ENCODE measurements at places on chromosomes 2 and 18.

DNA sequence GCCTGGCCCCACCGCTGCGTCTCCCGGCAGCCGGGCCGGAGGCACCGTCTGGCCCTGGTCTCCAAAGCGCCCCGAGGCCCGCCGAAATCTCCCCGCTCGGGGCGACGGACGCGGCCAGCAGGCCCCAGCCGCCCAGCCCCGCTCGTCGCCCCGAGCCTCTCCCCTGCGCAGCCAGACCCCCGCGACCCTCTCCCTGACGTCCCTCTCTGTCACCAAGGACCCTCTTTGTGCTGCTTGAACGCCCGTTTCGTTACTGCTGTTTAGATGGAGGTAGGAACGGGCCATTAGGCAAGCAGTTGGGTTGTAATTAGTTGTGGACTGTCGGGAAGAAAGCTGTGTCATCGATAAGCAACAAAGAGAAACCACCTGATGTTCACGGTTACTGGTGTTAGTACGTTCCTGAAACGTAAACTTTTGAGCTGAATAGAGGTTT lies 686 bp downstream of the UBXN4 start:
- DNase-seq, result no peak

DNA sequence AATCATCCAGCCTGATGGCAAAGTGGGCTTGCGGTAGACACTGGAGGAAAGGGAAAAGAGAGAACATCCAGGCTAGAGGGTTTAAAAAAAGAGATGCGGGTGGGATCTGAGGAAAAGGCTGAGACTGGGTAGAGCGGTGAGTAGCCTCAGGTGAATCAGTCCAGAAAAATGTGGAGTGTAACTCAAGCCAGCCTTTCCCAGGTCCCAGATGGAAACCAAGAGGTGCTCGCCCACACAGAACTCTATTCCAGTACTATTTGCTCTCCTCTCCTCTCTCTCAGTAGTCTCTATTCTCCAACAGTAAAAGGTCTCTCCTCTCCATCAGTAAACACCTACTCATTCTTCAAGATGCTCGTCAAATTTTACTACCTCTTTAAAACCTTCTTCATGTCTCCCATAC lies 38.3 kb upstream of the NRP2 start:
- DNase-seq, result no peak

DNA sequence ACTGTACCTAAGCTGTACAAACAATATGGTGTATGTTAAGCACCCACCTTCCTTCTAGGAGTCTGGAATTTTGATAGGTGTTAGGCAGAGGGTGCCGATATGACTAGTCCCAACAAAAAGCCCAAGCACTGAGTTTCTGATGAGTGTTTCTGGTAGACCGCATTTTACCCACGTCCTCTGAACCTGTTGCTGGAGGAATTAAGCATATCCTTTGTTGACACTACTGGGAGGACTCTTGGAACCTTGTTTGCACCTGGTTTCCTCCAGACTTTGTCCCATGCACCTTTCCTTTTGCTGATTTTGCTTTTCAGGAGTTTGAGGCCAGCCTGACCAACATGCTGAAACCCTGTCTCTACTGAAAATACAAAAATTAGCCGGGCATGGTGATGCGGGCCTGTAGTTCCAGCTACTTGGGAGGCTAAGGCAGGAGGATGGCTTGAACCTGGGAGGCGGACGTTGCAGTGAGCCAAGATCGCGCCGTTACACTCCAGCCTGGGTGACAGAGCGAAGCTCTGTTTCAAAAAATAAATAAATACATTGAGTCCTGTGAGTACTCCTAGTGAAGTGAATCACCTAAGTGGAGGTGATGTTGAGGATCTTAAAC lies 11.4 kb upstream of the SPAST start:
- no peak for DNase-seq

- DNase-seq, result no peak
Observed at GRCh38 chr2:180456801-180457200, 449.7 kb upstream of the CWC22 start.

- no peak for DNase-seq
Observed at GRCh38 chr2:54722641-54723040, 821 bp upstream of the EML6 start.

DNA sequence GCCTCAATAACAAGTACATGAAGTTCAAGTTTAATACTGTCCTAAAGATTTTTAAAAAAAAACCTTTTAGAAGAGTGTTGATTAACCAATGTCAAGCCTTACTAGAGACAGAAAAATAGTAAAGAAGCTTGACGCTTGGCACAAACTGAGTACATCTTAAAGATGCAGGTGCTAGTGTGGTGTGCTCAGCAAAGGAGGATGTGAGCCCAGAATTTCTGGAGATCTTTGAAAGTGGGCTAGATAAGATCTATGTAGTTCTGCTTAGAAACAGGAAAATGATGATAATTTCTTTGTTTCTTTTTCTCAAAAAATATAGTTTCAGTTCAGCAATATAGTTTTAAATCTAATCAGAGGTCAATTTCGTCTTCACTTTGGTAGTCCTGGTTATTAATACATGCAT lies 118.3 kb upstream of the KLHL14 start:
- no peak for DNase-seq

GRCh38 chr2:53448086-53448485 lies 319.5 kb upstream of the CHAC2 start:
- no peak for DNase-seq

GRCh38 chr18:54191352-54191751 lies 33.1 kb downstream of the MBD2 start:
- DNase-seq, result no peak
